Right lobe of liver (tissue), 6 donors: ENCODE measurements at places on chromosomes 6 and 20. TPM values are rescaled to one million over a fixed set of nuclear protein-coding genes. Genes with fewer than 3 reads are reported as not detected.

DNA sequence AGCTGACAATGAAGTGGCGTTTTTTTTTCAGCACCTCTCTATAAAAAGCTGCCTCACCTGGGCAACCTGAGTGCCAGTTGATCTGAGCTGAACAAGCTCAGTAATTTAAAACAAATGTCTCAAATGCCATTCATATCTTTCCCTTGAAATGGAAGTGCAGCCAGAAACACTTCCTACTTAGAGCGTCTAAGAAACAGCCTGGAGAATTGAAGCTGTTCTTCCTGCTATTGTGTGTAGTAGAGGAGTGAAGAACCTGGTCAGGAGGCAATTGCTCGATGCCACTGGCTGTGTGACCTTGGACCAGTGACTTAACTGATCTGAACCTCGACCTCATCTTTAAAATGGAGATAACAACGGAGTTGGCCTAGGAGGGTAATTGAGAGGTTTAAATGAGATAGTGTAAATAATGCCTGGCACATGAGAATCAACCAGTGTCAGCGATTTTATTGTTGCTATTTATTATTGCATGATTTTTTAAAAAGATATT is 95.4 kb upstream of the FOXQ1 start:
- no peak for DNase-seq

DNA sequence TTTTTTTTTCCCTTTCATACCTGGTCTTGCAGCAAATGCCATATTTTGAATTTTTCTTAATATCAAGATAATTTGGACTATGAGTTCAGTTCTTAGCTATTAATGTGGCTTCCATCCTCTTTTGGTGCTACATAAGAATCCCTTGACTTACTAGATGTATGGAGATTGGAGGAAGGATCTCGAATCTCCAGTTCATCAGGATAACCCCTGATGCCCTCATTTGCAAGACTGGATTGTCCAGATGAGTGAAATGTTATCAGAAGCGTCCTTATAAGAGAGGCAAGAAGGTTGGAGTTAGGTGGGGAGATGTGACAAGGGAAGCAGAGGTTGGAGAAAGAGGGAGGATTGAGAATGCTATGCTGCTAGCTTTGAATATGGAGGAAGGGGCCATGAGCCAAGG is 499.6 kb upstream of the SYNCRIP start:
- DNase-seq: no peak

- DNase-seq: no peak
Measured at GRCh38 chr20:58841539-58842264, 9.0 kb downstream of the GNAS-AS1 start.

The LAMA2 gene
- 12.1 TPM for total RNA-seq

The ZNF831 gene
- 0.07 TPM for total RNA-seq

The BTN3A1 gene
- 11.1 TPM for total RNA-seq
